ENCODE measurements at places on chromosomes 5 and 9.

DNA sequence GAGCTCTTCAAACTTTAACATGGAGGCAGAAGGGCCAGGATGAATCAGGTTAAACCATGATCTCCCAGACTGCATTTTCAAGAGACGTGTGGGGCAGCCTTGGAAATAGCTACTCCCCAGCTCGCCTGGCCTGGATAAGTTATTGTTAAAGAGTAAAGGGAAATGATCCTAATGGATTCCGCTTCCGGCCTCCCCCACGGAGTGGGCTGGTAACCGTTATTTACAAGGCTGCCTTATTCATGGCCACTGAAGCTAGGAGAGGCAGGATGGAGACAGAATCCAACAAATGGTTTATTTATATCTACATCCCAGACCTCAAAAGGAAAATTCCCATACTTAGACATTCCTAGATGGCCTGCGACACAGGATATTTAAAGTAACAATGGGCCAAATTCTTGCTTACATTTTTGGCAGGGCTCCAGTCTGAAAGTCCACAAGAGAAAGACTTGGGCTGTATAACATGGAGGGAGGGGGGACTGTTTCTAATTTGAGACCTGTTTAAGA lies 27.9 kb downstream of the SPRY4 start:
- DNase-seq, result no peak

GRCh38 chr5:169147534-169147933 lies 153.4 kb downstream of the SLIT3 start:
- DNase-seq, result no peak

GRCh38 chr5:107607196-107607595 lies 63.5 kb downstream of the EFNA5 start:
- no peak for DNase-seq

- no peak for DNase-seq
Observed at GRCh38 chr5:61796773-61797172, 464.7 kb downstream of the ZSWIM6 start.

DNA sequence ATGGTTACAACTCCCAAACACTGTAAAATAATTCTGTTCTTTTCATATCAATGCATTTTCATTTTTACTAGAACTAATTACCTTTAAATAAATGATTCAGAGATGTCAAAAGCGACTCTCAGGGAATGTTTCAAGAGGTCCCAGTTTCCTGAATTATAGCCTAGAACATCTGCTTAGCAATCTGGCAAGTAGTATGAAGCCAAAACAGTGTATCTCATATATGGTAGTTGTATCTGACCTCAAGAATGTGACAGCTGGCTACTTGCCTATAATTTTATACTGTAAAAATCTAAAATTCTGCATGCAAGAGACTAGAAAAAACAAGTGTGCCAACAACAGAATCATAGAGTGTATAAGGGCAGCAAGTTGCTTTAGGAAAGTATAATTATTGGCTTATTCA lies 187.7 kb upstream of the POU5F2 start:
- DNase-seq, result no peak

GRCh38 chr5:14213813-14214585 lies 70.9 kb downstream of the TRIO start:
- no peak for DNase-seq

- DNase-seq, result no peak
Observed at GRCh38 chr9:22037954-22038690, 29.0 kb upstream of the CDKN2B start.

- no peak for DNase-seq
Observed at GRCh38 chr9:99058964-99059921, 45.7 kb upstream of the TGFBR1 start.

GRCh38 chr5:14771972-14772371 lies 99.6 kb downstream of the ANKH start:
- DNase-seq, result no peak

- DNase-seq, result no peak
Observed at GRCh38 chr9:130414081-130414731, 30.6 kb upstream of the ASS1 start.

GRCh38 chr9:132367613-132368313 lies 13.0 kb upstream of the SETX start:
- DNase-seq, result no peak

- DNase-seq, result no peak
Observed at GRCh38 chr5:120304663-120305062, 159.4 kb upstream of the PRR16 start.

DNA sequence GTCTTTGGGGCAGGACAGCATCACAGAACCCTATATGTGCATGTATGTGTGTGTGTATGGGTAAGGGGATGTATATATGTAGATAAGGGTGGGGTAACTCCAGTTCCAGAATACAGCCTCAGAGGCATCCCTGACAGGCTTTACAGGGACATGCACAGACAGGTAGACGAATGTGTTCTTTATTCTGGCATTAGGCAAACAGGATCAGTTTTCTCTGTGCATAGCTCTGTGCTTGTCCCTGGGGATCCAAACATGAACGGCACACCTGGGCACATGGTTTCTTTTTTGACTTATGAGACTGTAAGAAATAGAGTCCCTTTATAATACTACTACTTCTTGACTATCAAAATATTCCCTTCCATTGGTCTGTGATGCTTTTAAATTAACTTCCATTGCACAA lies 120.6 kb downstream of the TRIO start:
- no peak for DNase-seq

DNA sequence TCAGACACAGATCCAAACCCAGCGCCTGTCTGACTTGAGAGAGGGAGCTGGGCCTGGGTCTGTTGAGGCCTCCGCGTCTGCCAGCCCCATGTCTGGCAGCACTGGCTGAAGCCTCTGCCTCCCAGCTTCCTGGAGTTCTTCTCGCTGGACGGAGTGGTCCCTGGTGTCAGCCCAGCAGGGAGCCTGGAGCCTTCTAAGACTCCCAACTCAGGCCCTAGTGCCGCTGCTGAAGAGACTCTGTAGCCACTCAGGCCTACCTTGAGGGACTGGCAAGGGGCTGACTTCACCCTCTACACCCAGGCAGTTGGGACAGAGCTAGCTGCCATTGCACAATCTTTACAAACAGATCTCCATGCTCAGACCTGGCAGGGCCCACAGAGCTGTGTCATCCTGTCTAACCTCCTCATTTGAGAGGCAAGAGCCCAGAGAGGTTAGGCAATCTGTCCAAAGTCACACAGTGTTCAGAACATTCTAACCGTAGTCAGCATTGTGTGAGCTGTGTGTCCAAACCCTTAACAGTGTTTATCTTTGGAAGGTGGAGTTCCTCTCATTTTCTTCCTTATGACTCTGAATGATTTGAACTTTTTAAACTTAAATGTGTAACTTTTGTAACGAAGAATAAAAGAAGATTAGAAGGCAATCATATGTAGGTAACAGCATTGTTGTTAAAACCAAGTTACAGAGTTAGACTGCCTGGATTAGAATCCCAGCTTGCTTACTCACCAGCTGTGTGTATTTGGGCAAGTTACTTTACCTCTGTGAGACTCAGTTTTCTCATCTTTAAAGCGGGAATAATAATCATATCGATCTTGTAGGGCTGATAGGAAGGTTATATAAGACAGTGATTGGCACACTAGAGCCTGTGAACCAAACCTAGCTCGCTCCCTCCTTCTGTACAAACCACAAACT lies 4.6 kb upstream of the DUSP1 start:
- DNase-seq, result no peak

DNA sequence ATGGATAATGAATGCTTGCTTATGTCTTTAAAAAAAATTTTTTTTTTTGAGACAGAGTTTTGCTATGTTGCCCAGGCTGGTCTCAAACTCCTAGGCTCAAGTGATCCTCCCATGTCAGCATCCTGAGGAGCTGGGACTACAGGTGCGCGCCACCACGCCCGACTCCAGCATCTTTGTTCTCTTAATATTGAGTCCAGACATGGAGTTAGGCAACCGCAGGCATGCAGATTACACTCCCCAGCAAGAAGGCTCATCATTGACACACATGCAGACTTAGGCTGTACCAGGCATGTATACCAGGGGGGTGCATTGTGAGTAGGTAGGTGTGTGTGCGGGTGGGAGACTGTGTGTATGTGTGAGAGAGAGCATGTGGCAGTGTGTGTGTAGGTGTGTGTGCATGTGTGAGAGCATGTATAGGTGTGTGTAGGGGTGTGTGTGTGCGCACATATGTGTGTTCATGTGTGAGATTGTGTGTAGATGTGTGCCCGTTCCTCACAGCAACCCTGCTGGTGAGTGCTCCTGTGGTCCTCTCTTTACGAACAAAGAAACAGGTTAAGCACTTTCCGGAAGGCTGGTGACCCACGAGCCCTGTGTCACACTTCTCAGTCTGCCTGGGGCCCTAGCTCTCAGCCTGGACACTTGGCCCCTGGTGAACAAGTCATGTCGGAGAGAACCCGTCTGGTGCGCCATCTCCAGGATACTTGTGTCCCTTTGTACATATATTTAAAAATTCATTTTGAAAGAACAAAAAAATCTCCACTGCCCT lies 6.2 kb downstream of the OBP2B start:
- no peak for DNase-seq

DNA sequence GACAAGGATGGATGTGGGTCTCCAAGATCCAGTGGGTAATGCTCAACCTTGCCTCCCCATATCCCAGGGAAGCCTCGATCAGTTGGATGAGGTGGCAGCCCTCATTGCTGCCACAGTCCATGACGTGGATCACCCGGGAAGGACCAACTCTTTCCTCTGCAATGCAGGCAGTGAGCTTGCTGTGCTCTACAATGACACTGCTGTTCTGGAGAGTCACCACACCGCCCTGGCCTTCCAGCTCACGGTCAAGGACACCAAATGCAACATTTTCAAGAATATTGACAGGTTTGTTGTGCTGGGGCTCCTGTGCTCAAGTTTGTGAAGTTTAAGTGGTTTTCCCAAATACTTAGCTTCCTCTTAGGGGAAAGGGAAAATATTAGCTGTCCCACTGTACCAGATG lies 74.0 kb downstream of the WDR41 start:
- DNase-seq, result no peak

- no peak for DNase-seq
Observed at GRCh38 chr9:118563677-118564076, 805.6 kb downstream of the BRINP1 start.
